Stimulated activated CD4-positive, alpha-beta T cell treated with anti-CD3 and anti-CD28 coated beads, Interleukin-2, amount 100 ng/mL, for 24 hours (primary cell): ENCODE measurements at places on chromosomes 1 and 21.

- DNase-seq = no peak
Measured at GRCh38 chr21:45029298-45029947, 45.0 kb upstream of the ADARB1 start.

DNA sequence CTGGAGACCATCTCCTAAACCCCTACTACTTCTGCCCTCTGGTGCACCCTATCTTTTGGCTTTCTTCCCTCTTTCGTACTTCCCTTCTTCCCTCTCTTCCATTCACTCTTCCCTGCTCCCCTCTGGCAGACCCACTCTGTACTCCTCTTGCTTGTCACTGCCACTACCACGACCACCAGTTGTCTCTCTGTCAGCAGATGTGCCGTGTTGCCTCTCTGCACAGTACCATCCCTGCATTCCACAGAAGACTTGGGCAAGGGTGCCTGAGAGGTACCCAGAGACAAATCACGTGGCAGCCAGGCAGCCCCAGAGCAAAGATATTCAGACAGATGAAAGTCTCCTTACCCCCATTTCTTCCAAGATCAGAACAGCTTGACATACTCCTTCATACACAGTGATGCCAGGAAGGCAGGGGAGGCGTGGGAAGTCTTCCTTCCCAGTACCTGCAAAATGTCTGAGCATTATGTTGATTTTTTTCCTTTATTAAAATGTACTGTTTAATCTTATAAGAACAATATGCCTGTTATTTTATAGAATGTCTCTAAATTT is 15.0 kb downstream of the CAMSAP2 start:
- DNase-seq = no peak

- no peak for DNase-seq
Measured at GRCh38 chr21:16945580-16945979, 567.3 kb upstream of the CXADR start.

DNA sequence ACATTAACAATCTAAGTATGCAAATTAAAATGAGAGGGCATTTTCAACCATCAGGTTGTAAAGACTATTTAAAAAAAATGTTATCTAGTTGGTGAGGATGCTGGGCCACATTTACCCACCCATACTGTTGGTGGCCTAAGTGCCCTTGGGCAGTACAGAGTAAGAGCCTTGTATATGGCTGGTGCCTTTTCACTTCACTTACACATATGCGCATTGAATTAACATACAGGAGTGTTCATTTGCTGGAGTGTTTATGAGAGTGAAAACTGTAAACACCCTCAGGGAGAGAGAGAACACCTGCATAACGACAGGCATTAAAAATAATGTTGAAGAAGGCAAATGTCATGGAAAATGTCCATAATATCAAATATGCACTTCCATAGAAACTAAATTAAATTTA is 427.1 kb downstream of the PCP4 start:
- no peak for DNase-seq
